ENCODE measurements at places on chromosomes 11 and 22.

DNA sequence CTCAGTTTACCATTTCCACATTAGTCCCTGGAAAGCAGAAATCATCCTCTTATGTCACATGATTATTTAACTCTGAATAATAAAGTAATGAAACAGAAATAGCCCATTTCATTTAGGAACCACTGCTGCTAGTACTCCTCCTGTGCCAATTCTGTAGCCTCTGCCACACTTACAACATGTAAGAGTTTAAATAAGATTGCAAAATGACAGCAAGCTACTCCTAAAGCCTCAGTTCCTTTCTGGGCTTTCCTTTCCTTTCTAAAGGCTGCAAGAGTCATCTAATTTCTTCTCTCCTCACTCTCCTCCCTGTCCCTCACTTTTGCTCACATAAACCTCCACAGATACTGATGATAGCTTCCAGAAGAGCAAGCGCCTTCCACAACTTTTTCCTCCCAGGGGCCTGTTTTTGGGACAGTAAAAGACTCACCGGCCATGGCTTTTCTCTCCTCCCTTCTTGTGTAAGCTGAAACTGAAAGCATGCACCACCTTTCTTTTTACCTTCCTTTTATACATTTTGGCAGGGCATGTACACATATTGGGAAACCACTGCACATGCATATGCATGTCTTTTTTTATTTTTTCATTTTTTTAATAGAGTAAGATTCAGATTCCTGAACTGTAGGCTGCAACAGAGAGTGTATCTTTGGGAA is 38.5 kb downstream of the CARD18 start:
- DNase-seq, result no peak

- DNase-seq, result no peak
Observed at GRCh38 chr11:120500414-120501071, 11.0 kb upstream of the GRIK4 start.

- no peak for DNase-seq
Observed at GRCh38 chr22:47623066-47623762, 860.8 kb downstream of the TBC1D22A start.

GRCh38 chr11:119932828-119933562 is 204.0 kb upstream of the NECTIN1 start:
- no peak for DNase-seq

GRCh38 chr22:33321466-33321865 is 263.3 kb upstream of the SYN3 start:
- DNase-seq, result no peak

- no peak for DNase-seq
Observed at GRCh38 chr11:64196626-64197025, 9.9 kb upstream of the FERMT3 start.

Data from fibroblast of skin of scalp (primary cell).